ENCODE measurements at places on chromosomes 2 and 18.

GRCh38 chr2:133097666-133098065 is 427.7 kb upstream of the LYPD1 start:
- no peak for DNase-seq

GRCh38 chr2:116804901-116805300 is 1009.6 kb upstream of the DDX18 start:
- DNase-seq, result no peak

DNA sequence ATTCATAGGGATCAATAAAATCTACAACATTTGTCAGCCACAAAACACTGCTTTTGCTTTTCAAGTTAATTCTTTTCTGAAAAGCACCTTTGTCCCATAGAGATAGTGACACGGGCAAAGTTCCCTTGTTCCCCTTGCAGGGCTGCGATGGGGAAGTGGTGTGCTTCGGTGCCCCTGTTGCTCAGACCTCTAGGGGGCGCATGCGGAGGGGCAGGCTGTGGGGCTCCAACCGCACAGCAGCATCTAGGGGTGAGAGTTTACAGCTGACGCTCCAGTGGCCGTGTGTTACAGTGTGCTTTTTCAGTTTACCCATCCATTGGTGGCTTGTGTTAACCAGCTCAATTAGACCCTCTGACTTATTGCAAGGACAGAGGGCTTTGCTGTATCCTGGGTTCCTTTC is 1432.2 kb upstream of the ACVR2A start:
- no peak for DNase-seq

DNA sequence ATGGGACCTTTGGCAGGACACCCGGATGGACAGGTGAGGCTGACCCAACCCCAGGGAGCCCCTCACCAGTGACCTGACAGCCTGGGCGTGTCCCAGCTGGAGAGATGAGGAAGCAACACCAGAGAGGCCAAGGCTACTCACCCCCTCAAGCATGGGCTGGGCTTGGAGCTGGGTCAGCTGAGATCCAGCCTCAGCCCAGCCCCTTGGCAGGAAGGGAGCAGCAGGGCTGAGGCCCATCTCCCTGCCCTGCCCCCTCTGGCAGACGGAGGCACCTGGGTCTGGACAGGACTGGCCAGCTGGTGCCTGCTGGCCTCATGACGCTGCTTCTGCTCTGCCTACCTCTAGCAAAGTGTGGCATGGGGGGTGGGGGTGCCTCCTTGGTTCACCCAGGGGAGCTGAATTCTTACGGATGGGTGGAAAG is 37.8 kb downstream of the HS6ST1 start:
- DNase-seq, result no peak

DNA sequence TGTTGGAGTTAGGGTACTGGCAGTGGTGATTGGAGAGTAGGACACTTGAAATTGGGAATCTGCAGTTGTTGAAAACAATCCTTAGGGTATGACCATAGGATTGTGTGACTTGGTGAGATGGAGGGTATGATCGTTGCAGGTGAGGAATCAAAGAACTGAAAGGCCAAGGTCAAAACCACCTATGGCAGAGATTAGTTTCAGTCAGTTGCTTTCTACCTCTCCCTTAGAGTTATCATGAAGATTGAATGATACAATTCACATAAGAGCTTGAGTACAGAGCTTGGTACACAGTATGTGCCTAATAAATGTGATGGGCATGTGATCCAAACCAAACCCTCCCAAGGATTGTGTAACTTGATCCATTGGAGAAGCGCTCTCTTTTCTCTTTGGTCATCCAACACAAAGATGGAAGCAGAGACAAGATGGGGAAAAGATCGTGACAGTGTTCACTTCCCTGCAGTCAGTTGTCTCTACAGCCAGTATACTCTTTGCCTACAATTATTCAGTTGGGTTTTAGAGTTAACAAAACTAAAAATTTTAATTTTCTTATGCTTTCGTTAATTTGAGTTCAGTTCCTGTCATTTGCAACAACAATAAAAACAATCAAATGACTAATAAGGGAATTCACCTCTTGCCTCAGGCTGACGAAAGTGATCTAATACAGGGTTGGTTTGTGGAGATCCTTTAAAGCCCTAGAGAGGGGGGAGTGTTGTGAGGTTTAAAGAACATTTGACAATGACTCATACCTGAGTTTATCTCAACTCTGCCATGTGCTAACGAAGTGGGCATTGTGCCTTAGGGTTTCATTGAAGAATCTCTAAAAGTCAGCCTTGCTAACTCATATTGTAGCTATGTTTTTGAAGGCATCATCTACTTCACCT is 14.8 kb upstream of the SMAD2 start:
- DNase-seq, result no peak

DNA sequence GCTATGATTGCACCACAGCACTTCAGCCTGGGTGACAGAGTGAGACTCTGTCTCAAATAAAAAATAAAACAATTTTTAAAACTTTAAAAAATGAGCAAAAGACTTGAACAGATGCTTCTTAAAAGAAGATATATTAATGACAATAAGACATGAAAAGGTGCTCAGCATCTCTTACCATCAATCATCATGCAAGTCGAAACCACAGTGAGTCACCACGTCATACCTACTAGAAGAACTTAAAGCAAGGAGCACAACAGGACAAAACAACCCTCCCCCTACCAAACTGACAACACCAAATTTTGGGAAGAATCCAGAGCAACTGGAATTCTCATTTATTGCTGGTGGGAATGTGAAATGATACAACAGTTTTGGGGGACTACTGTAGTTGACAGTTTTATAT is 251.6 kb downstream of the BCL2 start:
- no peak for DNase-seq

DNA sequence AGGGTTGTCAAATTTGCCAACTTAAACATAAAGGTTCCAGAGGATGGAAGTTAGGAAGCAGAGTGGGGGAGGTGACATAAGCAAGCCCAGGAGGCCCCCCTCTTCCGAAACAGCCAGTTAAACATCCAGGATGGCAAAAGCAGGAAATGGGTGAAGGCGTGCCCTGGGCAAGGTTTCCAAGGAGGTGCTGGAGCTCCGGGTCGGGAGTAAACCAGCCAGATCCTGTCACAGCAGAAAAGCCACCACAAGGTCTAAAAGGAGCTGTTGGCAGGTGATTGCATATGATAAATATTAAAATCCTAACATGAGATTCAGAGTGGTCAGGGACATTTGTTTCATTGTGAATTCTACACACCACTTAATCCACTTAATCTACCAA is 572.2 kb upstream of the SALL3 start:
- no peak for DNase-seq

DNA sequence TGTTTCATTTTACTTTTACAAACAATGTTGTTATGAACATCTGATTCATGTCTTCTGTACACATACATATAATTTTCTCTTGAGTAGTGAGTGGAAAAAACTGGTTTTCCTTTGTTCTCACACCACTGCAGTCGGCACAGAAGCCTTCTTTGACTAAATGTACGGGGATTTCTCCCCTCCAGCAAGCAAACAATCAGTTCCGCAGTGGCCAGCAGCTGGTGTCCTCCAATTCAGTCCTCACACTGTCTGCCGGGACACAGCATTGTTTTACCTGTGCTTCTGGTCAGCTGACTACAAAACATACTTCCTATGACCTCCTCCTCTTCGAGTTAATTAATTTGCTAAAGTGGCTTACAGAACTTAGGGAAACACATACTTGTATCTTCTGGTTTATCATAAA is 202.8 kb downstream of the WDR7 start:
- no peak for DNase-seq

- DNase-seq, result no peak
Observed at GRCh38 chr2:180647621-180648020, 332.8 kb upstream of the UBE2E3 start.

GRCh38 chr2:158131919-158132566 is 30.4 kb downstream of the UPP2 start:
- no peak for DNase-seq

DNA sequence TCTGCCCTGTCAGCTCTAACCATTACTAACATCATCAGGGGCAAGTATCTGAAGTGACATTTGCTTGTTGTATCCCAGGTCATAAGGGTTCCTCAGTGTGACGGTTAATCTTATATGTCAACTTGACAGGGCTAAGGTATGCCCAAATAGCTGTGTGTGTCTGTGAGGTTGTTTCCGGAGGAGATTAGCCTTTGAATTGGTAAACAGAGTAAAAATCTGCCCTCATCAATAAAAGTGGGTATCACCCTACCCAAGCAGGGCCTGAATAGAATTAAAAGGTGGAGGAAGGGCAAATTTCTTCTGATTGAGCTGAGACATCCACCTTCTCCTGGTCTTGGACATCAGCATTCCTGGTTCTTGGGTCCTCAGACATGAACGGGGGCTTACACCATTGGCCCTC is 12.8 kb upstream of the TGFA start:
- no peak for DNase-seq

DNA sequence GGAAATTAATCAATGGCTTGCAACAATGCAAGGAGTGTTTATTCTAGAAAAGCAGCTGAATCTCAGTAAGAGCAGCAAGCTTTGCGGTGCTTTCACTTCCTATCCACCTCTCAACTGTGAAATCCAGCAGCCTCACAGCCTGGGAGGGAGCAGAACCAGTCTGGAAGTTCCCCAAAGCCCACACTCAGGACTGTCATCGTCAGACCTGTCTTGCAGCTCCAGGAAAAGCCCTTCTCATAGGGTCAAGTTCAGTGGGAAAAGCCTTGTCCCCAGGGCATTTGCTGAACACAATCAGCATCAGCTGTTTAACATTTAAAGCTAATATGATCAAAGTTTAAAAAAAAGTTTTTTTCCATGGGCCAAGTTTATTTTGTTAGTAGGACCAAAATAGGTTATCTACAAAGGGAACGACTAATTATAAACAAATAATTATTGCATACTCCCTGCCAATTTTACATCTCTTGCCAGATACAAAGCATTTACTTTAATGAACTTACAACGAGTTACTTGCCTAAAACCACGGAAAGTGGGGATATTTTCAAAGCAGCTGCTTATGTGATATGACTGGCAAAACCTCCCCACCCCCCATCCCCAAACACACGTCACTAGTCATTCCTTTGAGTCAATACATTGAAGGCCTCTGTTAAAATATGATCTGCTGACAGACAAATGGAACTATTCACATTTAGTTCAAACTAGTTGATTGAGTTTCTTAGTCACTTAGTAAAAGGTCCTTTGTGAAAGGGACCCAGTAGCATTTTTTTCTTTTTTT is 36.8 kb downstream of the PARD6G start:
- no peak for DNase-seq

GRCh38 chr2:46717344-46718121 is 198.1 kb downstream of the MCFD2 start:
- no peak for DNase-seq

- no peak for DNase-seq
Observed at GRCh38 chr2:20757405-20758090, 65.4 kb downstream of the LDAH start.

DNA sequence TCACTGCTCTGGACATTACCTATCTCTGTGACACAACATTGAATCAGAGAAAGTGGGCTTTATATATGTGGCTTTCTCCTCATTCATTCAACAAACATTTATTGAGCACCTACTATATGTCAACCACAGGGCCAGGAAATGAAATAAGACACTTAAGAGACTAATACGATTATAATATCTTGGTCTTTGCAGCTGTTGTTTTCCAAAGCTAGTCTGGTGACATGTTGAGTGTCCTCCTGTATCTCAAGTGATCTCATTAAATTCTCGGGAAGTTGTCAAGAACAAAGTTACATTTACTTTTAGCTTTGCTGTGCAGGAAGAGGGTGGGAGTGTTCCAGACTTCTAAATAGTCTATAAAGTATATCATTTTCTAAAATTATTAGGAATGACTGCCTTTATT is 164.6 kb upstream of the SP5 start:
- DNase-seq, result no peak

DNA sequence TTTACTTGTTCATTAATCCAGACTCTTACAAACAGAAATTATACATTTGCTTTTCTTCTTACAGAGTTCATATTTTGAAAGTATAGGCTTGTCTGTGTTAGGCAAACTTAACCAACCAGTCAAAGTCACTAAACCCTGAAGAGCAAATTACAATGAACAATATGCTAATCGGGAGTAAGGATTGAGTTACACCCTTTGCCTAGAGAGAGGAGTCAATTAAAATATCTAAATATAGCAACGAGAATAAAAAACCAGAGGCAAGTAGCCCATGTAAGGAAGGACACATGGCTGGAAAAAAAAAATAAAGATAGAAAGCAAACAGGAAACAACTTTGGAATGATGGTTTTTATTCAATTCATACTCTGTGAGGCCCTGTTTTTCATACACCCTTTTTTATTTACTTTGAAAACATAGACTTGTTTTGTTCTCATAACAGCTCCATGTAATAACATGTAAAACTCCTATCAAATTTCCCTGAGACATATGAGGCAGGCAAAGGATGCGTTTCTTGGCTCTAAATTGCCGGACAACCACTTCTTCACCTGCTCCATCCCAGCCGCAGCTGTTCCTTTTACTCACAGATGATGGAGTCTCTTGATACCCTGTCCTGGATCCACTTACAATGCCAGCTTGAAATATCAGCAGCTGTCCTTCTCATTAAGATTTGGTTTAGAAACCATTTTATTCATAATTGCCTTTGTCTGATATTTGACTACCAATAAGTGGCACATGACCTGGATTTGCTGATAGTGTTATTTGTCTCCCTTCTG is 767.7 kb upstream of the GCFC2 start:
- DNase-seq, result no peak

DNA sequence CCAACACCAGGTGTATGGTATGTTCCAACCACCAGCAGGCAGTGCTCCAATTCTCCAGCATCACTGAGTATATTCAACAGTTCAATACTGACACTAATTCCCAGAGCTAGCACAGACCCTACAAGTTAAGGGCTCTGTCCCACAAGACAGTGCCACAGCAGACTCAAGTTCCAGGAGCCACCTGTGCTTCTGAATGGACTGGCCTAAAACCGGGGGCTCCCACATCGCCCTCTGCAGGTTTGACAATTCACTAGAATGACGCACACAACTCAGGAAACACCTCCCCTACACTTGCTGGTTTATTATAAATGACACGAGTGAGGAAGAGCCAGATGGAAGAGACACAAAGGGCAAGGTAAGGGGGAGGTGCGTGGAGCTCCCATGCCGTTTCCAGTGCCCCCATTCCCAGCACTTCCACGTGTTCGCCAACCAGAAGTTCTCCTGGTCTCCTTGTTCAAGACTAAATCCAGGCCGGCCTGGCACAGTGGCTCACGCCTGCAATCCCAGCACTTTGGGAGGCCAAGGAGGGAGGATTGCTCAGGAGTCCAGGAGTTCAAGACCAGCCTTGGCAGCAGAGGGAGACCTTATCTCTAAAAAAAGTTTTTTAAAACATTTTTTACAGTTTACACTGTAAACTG is 12.2 kb upstream of the ATP6V1B1 start:
- no peak for DNase-seq

DNA sequence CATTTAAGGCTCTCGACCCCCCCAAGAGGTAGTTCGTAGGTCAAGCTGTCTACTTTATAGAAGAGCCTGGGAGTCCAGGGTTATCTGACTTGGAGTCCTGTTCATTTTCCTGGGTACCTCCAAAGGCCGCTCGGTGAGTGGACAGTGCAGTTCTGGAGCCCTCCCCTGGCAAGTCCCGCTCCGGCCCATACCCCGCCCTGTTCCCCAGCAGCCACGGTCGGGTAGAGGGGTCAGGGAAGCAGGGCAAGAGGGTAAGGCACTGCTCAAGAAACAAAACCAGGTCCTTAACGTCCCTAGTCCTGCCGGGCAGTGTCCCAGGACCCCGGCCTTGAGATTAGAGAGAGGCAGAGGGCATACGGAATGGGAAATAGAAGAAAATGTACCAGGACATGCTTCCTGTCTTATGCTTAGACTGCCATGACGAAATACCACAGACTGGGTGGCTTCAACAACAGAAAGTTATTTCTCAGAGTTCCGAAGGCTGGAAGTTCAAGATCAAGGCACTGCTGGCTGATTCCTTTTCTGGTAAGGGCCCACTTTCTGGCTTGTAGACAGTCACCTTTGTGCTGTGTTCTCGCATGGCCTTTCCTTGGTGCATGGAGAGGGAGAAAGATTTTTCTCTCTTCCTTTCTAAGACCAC is 5.4 kb upstream of the HPCAL1 start:
- no peak for DNase-seq

Measured in stimulated activated CD4-positive, alpha-beta T cell treated with anti-CD3 and anti-CD28 coated beads, Interleukin-15, amount 100 ng/mL, for 1 hour (primary cell).